Liver (tissue), 10 donors: ENCODE measurements at places on chromosomes 2 and 18. TPM values are rescaled to one million over a fixed set of nuclear protein-coding genes. Genes with fewer than 3 reads are reported as not detected.

DNA sequence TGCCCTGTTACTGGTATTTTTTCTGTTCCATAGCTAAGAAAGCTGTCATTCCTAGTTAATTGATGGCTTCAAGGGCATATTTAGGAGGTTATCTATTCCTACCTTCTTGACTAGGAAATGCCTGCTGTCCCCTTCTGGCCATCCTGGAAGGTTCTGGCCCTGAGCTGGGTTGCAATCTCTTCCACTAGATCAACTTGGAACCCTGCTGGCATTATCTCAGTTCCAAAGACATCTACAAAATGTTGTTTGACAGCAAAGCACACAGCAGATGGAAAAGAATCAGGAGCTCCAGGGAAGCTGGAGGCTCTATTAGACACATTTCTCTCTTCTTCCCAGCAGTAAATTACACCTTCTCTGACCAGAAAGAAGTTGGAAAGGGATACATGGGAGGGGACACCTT is 192.1 kb downstream of the ARHGAP28 start:
- no peak overlapping the region for H3K27ac ChIP-seq
- H3K36me3 ChIP-seq: no peaks in the 10 kb centered on the region
- H3K4me3 ChIP-seq: no peak overlapping the region

The TRABD2A gene
- 0.84 TPM for total RNA-seq

DNA sequence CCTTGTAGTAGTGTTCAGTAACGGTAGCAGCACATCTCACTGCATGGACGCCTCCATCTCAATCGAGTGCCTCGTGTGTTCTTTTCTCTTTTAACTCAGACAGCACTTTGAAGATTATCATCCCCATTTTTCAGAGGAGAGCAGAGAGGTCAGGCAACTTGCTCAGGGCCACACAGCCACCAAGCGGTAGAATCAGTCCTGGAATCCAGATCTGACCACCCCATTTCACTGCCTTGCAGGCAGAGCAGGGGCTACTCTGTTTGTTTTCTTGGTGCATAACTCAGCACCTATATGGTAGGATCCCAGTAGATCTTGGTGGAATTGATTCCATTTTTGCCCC is 129.5 kb downstream of the SMAD7 start:
- DNase-seq: no peak
- no peak overlapping the region for H3K4me3 ChIP-seq
- no peaks in the 10 kb centered on the region for H3K4me1 ChIP-seq
- H3K27ac ChIP-seq: no peak overlapping the region
- H3K27me3 ChIP-seq: no peaks in the 10 kb centered on the region

DNA sequence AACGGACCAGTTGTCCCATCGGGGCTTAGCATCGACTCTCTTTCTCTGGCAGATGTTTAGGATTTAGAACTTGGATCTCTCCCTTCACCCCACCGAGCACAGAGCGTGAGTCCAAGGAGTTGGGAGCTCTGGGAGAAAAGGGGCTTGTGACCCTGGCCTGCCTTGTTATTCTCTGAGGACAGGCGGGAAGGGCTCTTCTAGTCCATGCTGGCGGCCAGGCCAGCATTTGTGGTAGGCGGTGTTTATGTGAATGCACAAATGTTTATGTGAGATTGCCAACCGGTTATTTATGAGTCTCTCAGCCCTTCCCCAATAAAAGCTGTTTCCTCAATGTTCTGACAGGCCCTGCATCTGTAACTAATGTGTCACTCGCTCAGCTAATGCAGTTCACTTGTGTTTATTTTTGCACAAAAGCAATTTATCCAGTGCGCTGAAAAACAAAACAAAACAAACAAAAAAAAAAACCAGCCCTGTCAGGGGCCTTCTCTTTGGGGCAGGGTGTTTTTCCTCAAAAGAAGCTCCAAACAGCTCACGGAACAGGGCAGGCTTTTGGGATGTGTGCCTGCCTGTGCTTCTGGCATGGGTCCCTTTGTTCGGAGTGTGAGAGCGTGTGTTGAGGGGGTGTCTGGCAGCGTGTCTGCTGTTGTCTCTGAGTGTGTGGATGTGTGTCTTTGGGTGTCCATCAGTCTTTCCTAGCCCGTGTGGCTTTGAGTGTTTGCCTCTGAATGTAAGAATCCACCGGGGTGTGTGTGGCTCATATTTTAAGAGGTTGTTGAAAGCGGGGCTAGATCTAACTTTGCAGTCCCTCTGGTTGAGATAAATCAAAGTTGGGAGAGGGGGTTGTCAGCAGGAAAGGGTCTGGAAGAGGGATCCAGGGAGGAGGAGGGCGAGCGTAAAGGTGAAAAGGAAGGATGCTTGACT is 52.8 kb upstream of the HAAO start:
- no peaks in the 10 kb centered on the region for H3K27me3 ChIP-seq
- peak overlapping the region; percentile 10 for H3K27ac ChIP-seq
- no peak for DNase-seq
- H3K4me1 ChIP-seq: no peaks in the 10 kb centered on the region
- no peaks in the 10 kb centered on the region for H3K36me3 ChIP-seq
- H3K4me3 ChIP-seq: no peak overlapping the region
